ENCODE measurements at places on chromosomes 7 and 10.

DNA sequence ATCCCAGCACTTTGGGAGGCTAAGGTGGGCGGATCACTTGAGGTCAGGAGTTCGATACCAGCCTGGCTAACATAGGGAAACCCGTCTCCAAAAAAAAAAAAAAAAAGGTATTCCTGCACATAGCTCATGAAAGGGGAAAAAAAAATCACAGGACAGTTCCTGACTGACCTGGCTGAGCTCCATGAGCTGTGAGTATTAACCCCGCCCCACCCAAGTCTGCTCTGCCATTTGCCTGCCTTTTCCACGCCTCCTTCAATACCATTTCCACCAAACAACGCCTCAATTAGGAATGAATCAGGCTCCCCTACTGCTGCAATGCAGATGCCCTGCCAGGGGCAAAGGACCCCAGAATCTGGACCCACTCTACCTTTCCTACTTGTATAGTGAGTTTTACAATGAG is 55.0 kb downstream of the PDIA4 start:
- DNase-seq: no peak

DNA sequence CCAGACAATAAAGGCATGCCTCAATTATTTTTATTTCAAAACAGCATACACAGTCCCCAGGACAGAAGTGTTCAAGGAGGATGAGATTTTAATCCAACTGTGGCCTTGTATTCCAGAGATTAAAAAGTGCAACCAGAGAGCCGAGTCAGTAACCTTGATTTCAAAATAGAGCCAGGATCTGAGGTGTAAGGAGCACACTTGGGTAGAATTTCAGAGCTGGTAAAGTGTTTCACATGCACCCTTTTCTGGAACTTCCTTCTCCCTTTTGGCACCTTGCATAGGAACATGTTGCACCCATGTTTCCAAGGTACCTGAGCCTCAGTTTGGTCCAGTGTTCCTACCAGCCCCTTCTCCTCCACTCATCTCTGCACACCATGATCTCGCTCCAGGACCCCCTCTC is 225.1 kb downstream of the TRIL start:
- no peak for DNase-seq

- DNase-seq: no peak
These were observed 1065.8 kb downstream of the REEP3 start for GRCh38 chr10:64586934-64587503.

- DNase-seq: peak; percentile 94
These were observed 133.9 kb downstream of the PCDH15 start for GRCh38 chr10:54667136-54667535.

- no peak for DNase-seq
These were observed 15.1 kb downstream of the SNX10 start for GRCh38 chr7:26306790-26307189.

GRCh38 chr10:127576740-127577161 is 27.6 kb downstream of the NPS start:
- no peak for DNase-seq

GRCh38 chr10:101266381-101267289 is 37.4 kb upstream of the LBX1 start:
- no peak for DNase-seq

DNA sequence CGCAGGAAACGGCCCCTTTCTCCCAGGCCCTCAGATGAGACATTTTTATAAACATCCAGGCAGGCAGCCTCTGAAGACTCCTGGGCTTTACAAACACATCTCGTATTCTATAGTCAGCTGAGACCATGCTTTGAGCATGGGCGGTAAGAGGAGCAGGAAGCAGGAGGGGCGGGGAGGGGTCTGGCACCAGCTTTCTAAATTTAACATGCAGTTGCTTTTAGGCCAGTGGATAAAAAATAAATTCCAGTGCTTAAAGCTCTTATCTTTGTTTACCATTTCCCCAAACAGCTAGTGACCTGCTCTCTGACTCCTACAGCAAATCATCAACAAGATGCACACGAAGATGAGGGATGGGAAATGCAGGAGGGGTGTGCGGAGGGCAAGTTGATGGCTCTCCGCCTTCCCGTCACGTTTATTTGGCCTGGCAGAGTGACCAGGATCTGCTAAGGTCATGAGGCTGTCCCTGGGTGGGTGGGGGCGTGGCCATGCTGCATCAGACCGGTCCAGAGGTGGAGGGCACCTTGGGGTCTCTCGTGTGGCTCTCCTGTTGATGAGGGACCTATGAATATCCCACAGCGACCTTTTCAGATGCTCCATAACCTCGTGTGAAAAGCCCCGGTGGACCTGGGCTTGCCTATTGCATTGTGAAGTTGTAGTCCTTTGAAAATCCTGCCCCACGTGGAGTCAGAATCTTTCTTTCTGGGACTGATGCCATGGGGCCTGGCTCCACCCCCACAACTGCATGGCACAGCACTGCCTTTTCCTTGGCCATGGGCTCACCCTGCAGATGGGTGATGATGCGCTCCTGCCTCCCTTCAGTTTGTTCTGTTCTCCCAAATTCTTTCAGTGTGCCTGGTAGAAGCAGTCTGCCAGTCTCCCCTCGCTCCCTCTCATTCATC is 67.5 kb downstream of the PARP12 start:
- DNase-seq: no peak

GRCh38 chr7:56077681-56078080 is 13.6 kb downstream of the SUMF2 start:
- DNase-seq: no peak

DNA sequence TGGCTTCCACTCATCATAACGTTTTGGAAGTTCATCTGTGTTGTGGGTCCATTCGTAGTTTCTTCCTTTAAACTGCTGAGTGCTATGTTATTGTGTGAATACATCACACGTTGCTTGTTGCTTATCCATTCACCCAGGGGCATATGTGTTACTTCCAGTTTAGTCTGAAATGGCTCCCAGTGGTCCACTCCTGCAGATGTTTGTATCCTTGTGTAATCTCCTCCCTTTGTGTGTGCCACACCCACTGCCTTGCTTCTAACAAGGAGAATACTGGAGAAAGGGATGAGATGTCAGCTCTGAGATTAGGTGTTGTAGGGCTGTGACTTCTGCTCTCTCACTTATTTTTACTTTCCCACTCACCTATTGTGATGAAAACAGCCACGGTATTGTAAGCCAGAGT is 239.1 kb upstream of the HABP2 start:
- no peak for DNase-seq

DNA sequence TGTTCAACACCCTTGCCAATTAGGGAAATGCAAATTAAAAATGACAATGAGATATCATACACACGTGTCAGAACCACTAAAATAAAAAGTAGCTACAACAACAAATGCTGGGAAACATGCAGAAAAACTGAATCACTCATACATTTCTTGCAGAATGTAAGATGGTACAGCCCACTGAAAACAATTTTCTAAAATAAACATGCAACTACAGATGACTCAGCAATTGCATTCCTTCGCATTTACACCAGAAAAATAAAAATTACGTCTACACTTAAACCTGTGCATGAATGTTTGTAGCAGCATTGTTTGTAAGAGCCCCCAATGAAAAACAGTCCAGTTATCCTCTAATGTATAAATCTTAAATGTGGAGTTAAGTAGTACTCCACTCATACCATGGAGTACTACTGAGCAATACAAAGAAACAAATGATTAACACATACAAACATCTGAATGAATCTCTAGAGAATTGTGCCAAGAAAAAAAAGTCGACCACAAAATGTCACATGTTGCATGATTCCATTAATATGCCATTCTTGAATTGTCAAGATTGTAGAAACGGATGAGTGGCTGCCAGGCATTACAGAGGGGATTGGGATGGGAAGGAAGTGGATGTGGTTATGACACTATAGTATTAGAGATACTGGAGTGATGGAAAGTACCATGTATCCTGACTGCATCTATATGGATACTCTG is 134.6 kb upstream of the NPSR1 start:
- no peak for DNase-seq

DNA sequence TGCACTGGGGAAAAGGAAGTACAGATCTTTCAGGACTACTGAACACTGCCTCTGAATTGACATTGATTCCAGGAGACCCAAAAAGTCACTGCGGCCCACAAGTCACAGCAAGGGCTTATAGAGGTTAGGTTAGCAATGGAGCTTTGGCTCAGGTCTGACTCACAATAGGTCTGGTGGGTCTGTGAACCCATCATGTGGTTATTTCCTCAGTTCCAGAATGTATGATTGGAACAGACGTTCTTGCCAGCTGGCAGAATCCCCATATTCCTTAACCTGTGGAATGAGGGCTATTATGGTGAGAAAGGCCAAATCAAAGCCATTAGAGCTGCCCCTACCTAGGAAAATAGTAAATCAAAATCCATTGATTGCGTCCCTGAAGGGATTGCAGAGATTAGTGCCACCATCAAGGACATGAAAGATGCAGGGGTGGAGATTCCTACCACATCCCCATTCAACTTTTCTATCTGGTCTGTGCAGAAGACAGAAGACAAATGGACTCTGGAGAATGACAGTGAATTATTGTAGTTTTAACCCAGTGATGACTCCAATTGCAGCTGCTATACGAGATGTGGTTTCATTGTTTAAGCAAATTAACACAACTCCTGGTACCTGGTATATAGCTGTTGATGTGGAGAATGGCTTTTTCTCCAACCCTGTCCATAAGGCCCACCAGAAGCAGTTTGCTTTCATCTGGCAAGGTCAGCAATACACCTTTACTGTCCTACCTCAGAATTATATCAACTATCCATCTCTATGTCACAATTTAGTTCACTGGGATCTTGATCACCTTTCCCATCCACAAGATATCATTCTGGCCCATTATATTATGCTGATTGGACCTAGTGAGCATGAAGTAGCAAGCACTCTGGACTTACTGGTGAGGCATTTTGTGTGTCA is 44.5 kb upstream of the PIK3CG start:
- no peak for DNase-seq

DNA sequence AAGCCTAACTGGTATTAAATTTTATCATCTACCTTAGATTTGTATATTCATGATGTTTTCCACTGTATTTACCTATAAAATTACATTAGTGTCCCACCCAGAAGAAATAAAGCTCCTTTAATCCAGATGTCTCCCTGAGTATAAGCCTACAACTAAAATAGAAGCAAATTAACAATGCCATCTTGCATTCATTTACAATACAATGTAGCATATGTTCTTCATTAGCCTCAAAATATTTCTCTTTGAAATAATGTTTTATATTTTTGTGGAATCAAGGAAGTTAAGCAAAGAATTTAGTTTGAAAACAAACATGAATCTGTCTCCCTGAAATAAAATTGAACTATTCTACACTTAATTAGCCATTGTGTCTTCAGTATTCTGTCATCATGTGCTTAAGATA is 112.3 kb downstream of the CACNA2D1 start:
- no peak for DNase-seq

- no peak for DNase-seq
These were observed 20.5 kb upstream of the PPP1R3C start for GRCh38 chr10:91653219-91653870.

DNA sequence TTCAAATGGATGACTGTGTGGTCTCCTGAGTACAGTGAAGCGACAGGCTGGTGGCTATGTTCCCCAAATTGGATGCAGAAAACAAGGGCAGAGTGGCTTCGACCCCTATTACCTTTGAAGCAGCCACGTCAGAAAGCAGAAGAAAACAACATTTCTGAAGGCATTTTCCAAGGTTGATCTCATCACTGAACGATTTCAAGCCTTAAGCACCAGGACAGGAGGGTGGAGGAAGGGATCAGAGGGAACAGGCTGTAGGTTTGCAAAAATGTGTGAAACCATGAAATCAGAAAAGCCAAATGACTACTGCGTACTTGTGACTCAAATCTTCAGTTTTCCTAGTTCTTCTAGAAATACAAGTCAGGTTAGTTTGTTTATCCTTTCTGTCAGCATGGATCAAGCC is 181.0 kb upstream of the TMEM106B start:
- DNase-seq: no peak

DNA sequence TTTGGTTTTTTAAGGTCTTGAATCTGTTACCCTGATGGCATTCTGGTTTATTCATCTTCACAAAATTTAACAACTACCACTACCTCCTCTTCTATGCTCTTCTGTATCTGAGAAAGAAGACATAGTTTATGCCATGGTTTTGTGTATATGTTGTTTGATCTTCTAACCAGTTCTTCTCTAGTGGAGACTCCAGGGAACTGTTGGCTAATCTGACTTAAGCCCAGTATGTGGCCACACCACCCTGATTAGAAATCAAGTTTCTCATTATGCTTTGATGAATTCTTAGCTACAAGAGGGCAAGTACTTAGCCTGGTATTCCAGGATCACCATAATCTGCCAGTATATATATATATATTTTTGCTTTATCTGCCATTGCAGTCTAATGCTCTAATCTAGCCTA is 99.5 kb upstream of the MXI1 start:
- peak; percentile 12 for DNase-seq

DNA sequence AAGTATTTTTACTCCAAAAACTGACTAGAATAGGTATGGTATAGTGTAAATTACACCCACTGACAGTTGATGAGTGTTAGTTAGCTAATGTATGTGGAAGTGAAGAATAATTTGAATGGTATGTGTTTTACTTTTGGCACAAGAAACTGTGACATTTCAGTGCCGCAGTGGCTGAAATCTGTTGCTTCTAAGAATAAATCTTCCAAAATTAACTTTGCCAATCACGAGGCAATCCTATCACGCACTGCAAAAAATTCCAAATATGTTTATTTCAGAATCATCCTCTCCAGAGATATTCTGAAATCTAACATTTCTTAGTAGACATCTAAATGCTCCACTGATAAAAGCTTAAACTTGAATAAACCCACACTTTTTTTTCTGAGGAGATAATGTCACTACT is 61.2 kb downstream of the PCLO start:
- DNase-seq: no peak

DNA sequence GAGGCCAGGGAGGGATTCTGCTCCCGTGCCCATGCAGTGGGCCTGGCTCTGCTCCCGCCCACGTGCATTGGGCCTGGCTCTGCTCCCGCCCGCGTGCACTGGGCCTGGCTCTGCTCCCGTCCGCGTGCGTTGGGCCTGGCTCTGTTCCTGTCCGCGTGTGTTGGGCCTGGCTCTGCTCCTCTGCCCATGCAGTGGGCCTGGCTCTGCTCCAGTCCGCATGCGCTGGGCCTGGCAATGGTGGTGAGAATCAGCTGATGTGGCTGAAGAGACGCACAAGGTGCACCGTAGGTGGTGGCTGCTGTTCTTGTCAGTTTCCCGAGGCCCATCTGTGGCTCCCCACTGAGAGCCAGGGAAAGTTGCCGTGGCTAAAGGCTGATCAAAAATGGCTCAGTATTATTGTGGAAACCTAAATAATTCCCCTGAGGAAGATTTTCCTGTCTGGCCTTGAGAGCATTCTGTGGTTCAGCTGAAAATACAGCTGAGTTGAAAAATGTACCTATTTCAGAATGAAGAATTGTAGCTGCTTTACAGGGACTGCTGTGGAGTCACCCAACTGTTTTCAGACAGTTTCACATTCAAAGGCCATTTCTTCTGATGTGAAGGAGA is 572.4 kb downstream of the GLRX3 start:
- no peak for DNase-seq

GRCh38 chr10:96389785-96390184 is 31.0 kb upstream of the OPALIN start:
- peak; percentile 57 for DNase-seq

- no peak for DNase-seq
These were observed 50.7 kb upstream of the CABCOCO1 start for GRCh38 chr10:61612009-61612408.

DNA sequence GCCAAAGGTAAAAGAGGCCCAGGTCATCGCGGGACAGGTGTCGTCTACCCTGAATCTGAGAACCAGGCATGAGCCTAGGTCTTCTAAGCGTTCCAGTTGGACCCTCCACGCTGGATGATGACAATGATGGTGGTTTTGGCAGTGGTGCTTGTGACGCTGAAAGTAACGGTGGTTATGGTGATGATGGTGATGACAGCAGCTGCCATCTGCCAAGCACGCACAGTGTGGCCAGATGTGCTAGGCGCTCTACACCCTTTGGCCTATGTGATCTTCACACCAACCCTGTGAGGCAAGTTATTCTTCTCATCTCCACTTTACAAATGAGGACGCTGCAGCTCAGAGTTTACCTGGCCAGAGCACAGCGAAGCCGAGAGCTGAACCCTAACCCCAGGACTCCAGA is 93.9 kb downstream of the FAM53B start:
- DNase-seq: no peak
